ENCODE measurements at places on chromosomes 2 and 18.

GRCh38 chr2:193382583-193382982 lies 1187.8 kb upstream of the TMEFF2 start:
- no peak for DNase-seq

GRCh38 chr18:32358075-32358474 lies 112.6 kb downstream of the GAREM1 start:
- no peak for DNase-seq

DNA sequence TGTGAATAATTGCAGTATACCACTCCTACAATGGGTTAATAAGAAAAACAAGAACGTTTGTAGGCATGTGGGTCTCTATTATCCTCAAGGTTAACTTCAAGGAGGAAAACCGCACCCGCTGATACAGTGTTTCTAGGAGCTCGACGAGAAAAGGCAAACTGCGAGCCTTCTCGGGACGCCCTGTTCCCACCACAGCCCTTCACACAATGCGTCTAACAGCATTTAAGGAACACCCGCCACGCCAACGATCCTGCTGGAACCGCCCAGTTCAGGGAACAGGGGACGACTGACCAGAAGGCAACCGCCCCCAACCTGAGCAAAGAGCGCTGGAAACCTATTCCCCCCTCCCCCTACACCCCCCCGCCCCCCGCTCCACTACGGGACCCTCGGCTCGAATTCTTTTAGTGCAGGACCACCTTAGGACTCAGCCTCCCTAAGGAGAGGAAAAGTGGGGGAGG lies 710 bp upstream of the TMSB10 start:
- DNase-seq: no peak

GRCh38 chr2:163734401-163734800 lies 1.4 kb downstream of the FIGN start:
- no peak for DNase-seq

- no peak for DNase-seq
Measured at GRCh38 chr2:129905664-129906081, 73.8 kb upstream of the RAB6C start.

GRCh38 chr2:227141301-227141700 lies 22.7 kb downstream of the COL4A4 start:
- DNase-seq: no peak

GRCh38 chr2:45595721-45596435 lies 15.2 kb downstream of the SRBD1 start:
- DNase-seq: no peak

DNA sequence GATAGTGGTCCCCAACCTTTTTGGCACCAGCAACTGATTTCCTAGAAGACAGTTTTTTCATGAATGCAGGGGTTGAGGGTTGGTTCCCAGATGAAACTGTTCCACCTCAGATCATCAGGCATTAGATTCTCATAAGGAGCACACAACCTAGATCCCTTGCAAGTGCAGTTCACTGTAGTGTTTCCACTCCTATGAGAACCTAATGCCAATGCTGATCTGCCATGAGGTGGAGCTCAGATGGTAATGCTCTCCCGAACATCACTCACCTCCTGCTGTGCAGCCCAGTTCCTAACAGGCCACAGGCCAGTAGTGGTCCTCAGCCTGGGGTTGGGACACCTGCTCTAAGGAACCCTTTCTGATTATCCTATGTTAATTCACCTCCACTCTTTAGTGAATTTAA lies 133.5 kb downstream of the SOX11 start:
- DNase-seq: no peak

DNA sequence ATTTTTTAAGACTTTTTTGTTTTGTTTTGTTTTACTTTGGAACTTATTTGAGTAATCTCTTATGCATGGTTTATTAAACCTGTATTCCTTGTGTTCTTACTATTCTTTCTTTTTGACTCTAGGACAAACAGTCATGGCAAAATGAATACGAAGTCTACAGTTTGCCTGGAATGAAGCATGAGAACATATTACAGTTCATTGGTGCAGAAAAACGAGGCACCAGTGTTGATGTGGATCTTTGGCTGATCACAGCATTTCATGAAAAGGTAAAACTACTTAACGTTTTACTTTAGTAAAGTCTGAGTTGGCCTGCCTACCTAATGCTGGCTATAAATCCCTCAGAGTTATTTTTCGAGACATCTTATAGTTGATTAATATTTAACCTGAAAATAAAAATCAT lies 72.3 kb downstream of the ACVR2A start:
- no peak for DNase-seq

DNA sequence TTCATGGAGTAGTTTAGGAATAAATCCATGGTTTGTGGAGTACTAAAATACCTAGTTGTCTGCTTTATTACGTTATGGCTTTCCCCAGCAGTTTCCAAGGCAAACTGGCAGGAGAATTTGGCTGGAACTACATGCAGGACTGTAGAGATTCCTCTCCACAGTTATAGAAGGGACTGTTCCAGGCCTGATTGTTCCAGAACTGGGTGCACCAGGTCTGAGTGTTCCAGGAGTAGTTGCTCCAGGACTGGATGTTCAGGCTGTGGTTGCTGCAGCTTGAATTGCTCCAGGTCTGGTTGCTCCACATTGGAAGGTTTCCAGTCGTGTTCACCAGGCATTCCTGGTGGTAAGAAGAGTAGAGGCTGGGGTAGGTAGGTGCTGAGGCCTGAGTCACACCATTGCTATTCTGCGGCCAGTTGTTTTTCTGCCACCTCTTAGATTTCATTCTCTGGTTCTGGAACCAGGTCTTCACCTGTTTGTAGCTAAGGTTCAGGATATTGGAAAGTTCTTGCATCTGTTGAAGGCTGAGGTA lies 28.1 kb downstream of the SGPP2 start:
- no peak for DNase-seq

DNA sequence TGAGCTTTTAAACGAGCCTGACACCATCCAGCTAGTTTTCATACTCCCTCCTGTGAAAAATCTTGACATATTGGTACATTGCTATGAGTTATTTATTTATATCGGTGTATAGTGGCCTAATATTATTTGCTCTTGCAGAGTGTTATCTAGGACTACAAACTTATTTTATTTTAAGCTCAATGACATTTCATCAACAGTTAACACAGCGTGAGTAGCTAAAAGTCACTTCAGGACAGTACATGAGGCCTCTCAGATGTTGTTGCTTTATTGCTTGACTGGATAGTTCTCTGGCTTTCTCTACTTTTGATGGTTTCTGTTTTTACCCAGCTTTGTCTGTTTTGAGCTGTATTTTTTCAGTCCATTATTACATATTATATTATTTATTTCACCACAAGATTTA lies 172.9 kb upstream of the KLF7 start:
- no peak for DNase-seq

- DNase-seq: no peak
Measured at GRCh38 chr2:103781313-103781712, 1019.5 kb downstream of the TMEM182 start.

DNA sequence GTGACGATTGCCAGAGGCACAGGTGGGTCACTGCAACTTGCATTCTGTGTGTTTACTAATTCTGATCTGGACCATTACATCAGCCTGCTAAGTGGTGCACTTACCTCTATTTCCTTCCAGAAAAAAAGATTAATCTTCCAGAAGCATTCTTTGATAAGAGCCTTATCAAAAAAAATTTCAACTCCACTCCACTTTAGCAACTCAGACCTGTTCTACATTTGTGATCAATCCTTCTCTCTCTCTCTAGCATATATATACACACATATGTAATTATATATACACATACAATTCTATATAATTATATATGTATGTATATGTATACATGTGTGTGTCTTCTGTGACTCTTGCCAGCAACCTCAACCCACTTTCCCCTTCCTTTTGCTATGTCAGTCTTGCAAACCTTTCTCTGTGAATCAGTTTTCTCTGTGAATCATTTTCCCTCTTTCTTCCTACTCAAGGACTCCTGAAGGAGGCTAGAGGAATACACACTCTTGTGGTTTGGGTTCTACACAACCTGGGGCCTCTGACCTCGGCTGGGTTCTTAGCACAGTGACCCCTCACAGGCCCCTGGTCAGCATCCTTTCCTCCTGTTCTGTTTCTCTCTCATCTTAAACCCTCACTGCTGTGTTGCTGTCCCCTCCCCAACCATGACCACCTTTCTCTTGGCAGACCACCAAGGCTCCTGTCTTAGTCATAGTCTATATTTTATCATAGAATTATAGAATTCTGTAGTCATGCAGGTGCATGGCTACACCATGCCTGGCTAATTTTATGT lies 130.4 kb upstream of the PELI1 start:
- DNase-seq: no peak

DNA sequence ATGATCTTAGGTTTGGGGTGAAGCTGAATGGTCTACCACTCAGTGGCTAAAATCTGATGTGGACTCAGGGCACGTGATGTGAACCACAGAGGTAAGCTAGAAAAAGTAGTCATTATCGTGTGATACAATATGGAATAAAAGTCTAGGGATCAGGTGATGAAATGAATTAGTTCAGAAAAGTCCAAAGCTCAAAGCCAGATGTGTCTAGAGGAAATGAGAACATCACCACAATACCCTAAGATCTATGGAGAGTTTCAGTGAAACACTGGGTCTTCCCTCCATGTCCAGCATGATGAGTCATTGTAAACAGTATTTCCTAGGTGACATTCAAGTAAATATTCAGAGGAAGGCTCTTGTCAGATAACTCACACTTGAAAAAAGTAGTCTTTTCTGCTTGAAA lies 1257.4 kb upstream of the ZEB2 start:
- no peak for DNase-seq

DNA sequence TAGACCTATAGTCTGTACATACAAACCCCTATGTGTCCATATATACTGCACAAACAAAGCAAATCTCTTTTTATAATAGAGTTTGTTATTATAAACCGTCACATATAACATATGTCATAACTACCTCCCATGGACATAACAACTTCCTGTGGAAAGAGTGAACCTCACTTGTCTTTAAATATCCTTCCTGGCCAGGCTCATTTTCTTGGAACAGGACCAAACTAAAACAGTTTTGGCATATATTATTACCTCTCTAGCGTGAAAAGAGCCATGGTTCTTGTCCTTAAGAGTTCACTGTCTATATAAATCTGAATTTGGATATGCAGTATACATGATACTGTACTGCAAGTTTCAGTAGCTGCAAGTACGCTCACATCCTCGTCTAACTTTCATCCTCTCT lies 28.3 kb upstream of the DNAJC27 start:
- DNase-seq: no peak

GRCh38 chr2:181643151-181643550 lies 13.8 kb downstream of the CERKL start:
- DNase-seq: no peak

GRCh38 chr18:3692113-3692621 lies 242.2 kb downstream of the TGIF1 start:
- DNase-seq: no peak

DNA sequence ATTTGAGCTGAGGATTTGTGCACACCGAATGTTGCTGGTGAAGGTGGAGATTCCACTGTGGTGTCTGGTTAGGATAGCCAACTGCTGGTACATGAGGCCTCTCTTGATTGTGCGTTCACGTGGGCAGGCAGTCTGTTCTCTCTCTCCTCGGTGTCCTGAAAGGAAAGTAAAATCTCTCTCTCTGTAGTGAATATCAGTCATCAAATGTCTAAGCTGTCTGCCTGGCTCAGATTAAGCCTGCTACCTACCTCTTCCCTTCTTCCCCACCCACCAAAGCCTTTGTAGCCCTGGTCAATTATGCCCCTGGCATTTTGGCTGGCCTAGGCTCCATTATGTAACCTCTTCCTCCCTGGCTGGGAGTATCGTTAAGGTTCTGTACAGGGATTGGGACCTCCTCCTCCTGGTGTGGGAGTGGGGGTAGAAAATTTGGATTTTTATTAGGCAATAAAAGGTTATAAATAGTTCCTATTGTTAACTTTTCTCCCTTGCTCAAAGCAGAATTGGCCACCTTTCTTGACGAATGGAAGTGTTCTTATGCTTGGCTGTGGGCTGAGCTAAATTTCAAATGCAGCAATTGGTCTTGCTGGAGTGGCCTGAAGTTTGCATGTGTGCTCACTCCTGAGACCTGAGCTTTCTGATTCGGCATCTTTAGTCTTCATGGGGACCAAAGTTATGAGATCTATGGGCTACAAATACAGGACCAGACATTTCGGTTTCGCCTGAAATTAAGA lies 148.8 kb downstream of the WDSUB1 start:
- no peak for DNase-seq

DNA sequence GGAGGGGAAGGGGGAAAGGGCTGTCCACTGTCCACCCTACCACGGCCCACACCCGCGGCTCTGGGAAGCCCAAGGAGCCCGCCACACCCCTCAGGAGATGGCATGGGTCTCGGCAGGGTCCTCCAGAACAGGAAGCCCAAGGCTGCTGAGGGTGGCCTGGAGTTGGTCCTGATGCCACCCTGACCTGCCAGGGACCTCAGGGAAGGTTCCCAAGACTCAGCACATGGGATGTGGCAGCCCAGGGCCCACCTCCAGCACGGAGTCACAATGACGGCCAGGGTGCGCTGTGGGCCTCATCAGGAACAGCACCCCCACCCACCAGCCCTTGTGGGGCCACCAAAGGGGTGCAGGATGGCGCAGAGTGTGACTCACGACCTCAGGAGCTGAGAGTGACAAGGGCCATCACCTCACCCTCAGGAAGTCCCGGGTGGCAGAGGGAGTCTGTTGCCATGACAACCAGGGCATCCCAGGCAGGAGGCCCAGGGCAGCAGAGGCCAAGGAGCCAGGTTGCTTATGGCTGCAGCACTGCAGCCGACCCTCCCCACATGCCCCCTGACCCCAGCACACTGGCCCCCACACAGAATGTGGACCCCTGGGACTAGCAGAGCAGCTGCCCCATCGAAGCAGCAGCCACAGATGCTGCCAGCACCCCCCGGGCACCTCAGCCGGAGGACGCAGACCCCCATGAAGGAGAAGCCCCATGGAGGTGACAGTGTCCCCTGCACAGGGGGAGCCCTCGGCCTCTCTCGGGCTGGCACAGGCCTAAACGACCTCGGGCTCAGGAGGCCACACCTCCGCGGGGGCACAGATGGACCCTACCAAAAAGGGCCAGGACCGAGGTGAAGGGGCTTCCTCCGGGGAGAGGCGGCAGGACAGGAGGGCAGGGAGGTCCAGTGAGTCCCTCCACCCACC lies 34.3 kb downstream of the KIF1A start:
- DNase-seq: no peak

DNA sequence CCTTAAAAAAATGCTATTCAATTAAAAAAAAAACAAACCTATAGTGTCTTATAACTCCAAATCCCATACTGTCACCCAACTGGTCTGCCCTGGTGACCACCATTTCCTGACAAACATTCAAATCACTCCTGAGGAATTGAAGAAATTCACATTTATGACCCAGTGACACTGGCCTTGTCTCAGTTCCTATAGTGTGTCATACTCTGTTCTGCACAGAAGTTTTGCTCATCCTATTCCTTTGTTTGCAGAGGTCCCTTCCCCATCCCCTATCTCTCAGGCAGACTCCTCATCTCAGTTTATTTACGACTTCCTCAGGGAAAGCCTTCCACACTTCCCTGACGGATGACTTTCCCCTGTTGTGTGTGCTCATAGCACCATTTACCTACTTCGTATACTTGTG lies 14.7 kb downstream of the ZC3H6 start:
- no peak for DNase-seq

All from T1000 (cell line).